ENCODE measurements at places on chromosomes 2 and 18.

DNA sequence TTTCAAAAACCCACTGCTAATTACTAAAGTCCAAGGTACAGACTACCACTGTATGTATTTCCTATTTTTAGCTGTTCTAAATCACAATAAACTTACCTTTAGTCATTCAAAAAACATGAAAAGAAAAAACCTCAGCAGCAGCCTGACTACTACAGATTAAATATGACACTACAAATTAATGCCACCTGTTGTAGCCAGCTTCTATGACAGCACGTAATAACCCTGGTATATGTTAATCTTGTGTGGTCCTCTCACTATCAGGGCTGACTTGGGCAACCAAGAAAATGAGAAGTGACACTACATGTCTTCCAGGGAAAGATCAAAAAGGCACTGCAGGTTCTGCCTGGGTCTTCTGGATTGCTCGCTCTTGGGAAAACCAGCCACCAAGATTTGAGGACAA lies 90.6 kb upstream of the FAM124B start:
- no peak for DNase-seq

DNA sequence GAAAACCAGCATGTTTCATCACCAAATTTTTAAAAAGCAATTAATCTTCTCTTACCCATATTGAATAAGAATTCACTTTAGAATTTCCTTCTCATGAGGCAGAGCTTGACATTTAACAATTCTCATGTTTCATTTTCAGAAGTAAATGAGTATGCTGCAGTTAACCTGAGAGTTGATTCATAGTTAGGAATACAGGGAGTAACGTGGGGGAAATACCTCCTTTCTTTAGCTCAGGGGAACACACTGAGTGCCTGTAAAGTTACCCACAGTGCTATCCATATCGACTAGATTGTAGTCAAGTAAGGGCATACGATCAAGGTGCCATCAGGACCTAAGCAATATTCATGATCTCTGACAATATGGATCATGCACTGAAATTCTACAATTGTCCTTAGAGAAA lies 38.9 kb upstream of the ATIC start:
- DNase-seq, result no peak

GRCh38 chr2:209762563-209762962 lies 9.1 kb upstream of the UNC80 start:
- DNase-seq, result no peak

DNA sequence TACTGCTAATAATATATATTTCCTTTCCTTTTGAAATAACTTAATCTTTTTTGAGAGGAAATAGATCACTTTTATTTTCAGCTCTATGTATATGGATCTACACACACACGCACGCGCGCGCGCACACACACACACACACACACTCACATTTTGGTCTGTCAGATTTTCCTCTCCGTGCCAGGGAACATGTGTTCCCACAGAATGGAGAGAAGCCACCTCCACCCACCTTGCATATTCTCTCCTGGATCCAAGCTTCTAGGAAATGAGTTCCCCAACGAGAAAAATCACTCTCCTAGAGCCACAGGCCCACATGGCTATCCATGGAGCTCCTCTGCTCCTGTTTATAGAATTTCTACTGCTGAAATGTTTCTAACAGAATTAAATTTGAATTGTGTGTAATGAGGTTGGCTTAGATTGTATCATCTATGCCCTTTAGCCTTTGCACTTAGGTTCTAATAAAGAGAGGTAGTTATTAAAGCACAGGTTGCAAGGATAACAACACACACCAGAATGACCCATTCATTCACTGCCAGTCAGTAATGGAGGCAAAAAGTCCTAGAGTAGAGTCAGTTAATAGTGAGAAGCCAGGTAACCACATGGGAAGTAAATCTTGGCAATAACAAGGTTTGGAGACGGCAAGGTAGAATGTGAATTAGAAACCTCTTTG lies 19.7 kb downstream of the IFIH1 start:
- DNase-seq, result no peak

GRCh38 chr2:56286936-56287335 lies 103.1 kb downstream of the CCDC85A start:
- DNase-seq, result no peak

DNA sequence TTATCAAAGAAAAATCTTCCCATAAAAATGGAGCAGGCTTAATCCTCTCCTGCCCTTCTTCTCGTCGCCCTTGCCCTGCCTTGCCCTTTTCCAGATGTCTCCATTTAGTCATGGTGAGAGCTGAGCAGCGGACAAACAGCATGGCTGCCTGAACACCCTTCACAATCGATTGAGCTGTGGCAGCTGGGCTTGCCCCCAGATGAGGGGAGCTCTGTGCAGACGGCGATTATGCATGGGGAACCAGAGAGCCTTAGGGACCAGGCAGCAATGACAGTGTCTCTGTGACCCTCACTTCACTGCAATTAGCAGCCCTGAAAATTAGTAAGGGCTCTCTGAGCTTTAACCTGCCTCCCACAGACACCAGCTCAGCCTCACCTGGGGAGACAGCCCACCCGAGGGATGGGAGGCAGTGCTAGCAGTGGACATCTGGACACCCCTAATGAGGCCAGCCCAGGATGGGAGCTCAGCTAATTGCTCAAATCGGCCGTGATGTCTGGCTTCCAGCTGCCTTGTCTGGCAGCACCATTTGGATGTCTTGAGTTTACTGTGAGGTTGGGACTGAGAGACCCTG lies 365.7 kb downstream of the TNS1 start:
- DNase-seq, result no peak

Measured in AG09319 (cell line).